ENCODE measurements at places on chromosomes 2 and 18.

GRCh38 chr2:64661741-64662169 lies 8.0 kb upstream of the SERTAD2 start:
- no peak for DNase-seq

DNA sequence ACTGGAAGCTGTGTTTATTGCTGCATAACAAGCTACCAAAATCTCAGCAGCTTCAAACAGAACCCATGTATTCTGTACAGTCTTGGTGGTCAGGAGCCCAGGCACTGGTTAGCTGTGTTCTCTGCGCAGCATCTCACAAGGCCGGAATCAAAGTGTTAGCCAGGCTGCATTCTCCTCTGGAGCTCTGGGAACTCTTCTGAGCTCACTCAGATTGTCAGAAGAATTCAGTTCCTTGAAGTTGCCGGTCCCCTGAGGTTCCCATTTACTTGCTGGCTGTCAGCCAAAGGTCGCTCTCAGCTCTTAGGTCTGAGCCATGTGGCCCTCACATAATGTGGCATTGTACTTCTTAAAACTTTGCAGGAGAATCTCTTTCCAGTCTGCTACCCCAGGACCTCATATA lies 123.6 kb upstream of the SMIM21 start:
- no peak for DNase-seq

- no peak for DNase-seq
Observed at GRCh38 chr2:58636872-58637271, 395.7 kb upstream of the FANCL start.

DNA sequence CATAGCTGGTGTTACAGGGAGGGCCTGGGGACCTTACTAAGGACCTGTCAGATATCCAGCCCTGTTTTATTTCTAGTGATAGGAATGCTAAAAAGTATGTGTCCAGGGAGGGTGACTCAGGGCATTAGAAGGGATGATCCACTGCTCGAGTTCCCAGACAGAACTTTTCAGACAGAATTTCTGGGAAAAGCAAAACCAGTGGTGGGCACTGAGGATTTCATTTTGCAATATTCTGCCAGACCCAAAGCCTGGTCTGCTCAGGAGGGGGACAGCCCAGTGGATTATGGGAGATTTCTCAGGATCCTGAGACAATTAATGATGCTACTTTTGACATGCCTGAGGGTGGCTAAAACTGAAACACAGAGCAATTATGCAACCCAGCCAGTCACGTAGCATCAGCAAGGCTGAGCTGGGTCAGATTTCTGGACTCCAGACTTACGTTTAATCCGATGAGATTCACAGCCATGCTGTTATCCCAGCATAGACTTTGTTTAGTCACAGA lies 4.7 kb upstream of the KCNE4 start:
- no peak for DNase-seq

DNA sequence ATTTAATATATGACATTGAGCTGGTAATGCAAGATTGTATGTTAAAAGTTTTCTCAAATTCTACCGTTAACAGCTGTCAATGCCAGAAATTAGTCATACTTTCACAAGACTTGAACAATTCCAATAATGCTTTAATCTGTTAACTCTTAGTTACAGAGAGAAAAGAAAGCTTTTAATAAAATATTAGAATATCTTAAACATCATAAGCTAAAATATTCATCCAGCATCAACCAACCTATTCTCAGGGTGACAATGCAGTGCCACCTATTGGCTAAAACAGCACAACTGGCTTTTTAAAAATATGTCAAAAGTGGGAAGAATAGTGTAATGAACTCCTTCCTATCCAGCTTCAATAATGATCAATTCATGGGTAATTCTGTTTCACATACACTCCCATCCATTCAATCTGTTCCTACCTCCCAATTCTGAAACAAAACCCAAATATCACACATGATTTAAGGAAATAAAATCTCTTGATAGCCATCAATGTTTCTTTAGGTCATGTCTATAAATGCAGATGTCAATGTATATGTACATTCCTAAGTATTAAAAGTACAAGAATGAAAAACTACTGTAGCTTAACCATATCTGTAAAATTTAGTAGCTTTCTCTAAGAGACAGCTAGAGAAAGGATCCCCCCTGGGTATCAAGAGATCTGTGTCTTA lies 79.8 kb upstream of the CCDC141 start:
- no peak for DNase-seq

DNA sequence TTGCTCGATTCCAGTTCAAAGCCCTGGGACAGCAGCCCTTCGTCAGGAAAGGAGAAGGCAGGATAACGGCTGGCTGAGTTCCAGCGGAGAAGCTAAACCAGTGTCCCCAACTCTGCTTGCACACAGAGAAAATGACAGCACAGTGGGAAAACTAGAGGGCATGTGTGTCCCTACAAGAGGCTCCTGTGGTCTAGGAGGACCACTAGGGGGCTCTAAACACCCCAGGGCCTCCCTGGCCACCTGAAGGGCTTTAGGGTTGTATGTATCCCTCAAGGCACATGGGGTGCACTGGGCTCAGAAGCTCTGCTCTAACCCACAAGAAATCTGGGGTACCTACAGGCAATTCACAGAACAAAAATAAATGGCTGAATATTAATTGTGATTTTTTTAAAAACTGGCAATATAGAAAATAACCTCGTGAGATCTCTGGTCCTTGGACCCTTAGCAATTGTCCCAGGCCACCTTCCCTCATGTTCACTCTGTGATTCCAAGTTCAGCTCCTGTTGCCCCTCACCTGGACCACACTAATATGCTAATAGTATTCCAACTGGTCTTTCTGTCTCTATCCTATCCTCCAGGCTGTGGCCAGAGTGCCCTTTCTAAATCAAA lies 17.5 kb downstream of the STAT1 start:
- no peak for DNase-seq

- DNase-seq = no peak
Observed at GRCh38 chr2:66925128-66925527, 472.0 kb upstream of the ETAA1 start.

DNA sequence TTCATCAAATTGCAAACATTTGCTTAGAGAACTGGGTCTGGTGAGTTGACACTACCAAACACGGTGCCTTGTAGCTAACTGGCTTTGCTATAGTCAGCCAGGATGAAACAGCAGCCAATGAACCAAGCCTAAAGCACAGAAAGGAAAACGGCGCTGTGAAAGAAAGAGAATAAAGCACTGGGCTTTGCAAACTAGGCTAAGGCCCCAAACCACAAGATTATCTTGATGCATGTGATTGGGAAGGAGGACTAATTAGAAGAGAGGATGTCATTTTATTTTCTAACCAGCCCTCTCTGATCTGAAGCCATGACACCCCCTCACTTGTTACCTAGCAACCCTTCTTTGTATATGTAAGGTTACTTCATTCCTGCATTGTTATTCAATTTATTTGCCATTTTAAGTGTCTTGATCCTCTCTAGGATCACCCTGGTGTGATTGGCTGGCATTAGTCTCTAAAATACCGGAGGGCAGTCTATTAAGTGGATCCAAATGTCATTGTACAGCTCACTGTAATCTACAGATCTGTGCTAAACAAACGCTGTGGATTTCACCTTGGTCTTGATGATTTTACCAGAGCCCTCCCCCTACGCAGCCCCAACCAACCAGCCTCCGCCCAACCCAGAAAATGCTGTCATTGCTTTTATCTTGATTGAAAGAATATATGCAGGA lies 395.4 kb upstream of the ACVR2A start:
- DNase-seq = no peak

DNA sequence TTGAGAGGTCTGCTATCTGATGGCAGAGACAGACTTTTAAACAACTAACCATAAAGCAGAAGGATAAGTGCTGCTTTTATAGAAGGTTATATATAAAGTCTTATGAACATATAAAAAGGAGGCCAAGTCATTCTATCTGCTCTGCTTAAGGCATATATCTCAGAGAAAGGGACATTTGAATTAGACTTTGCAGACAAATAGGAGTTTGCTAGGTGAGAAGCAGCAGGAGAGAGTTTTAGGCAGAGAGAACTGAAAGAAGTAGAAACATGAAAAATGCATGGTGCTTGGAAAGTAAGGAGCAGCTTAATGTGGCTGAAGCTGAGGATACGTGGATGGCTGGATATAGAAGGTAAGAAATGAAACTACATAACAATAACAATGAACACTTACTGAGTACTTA lies 65.4 kb downstream of the LYPD1 start:
- no peak for DNase-seq

DNA sequence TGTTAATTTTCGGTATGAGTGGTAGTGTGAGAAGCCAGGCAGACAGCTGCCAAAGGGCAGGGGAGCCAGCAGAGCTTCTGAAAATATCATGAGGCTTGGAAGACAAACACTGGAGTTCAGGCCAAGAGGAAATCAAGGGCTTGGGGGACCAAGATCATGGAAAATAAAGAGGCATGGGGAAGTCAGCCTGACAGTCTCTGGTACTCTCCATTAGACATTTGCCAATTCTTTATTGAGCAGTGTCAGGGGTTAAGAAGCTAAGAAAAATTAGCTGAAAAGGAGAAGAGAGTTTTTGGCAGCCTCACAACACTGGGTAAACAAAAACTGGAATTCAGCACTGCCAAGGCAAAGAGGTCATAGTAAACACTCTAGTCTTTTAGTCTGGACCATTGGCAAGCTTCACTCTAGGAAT lies 612.7 kb downstream of the EPHA4 start:
- DNase-seq = no peak

DNA sequence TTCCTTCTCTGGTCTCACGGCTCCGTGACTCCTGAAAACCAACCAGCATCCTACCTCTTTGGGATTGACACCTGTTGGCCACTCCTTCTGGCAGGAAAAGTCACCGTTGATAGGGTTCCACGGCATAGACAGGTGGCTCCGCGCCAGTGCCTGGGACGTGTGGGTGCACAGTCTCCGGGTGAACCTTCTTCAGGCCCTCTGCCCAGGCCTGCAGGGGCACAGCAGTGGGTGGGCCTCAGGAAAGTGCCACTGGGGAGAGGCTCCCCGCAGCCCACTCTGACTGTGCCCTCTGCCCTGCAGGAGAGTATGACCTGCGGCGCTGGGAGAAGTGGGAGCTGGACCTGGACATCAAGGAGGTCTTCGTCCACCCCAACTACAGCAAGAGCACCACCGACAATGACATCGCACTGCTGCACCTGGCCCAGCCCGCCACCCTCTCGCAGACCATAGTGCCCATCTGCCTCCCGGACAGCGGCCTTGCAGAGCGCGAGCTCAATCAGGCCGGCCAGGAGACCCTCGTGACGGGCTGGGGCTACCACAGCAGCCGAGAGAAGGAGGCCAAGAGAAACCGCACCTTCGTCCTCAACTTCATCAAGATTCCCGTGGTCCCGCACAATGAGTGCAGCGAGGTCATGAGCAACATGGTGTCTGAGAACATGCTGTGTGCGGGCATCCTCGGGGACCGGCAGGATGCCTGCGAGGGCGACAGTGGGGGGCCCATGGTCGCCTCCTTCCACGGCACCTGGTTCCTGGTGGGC lies 10.0 kb downstream of the PROC start:
- no peak for DNase-seq

- DNase-seq = no peak
Observed at GRCh38 chr2:36740061-36740460, 43.6 kb downstream of the VIT start.

- DNase-seq = no peak
Observed at GRCh38 chr2:88167740-88168139, 2.4 kb upstream of the THNSL2 start.

- no peak for DNase-seq
Observed at GRCh38 chr2:95068256-95068655, 42.7 kb downstream of the MAL start.

GRCh38 chr2:113220970-113221708 lies 47.4 kb downstream of the PSD4 start:
- no peak for DNase-seq

DNA sequence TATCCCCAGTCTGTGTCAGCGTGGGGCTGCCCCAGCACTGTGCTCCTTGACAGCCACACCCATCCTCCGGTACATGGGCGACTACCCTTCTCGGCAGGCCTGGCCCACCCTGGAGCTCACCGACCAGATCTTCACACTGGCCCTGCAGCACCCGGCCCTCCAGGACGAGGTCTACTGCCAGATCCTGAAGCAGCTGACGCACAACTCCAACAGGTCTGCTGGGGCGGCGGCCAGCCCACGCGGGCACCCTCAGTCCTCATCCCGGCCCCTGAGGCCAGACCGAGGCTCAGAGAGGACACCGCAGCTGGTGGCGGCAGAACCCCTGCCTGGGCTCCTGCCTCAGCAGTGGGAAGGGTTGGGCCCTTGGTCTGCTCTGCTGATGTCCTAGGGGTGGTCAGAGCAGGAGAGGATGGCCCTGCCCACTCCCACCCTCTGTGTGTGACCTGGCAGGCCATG lies 14.4 kb upstream of the GPR17 start:
- DNase-seq = no peak

- DNase-seq = no peak
Observed at GRCh38 chr18:51029378-51029693, 677 bp upstream of the SMAD4 start.

DNA sequence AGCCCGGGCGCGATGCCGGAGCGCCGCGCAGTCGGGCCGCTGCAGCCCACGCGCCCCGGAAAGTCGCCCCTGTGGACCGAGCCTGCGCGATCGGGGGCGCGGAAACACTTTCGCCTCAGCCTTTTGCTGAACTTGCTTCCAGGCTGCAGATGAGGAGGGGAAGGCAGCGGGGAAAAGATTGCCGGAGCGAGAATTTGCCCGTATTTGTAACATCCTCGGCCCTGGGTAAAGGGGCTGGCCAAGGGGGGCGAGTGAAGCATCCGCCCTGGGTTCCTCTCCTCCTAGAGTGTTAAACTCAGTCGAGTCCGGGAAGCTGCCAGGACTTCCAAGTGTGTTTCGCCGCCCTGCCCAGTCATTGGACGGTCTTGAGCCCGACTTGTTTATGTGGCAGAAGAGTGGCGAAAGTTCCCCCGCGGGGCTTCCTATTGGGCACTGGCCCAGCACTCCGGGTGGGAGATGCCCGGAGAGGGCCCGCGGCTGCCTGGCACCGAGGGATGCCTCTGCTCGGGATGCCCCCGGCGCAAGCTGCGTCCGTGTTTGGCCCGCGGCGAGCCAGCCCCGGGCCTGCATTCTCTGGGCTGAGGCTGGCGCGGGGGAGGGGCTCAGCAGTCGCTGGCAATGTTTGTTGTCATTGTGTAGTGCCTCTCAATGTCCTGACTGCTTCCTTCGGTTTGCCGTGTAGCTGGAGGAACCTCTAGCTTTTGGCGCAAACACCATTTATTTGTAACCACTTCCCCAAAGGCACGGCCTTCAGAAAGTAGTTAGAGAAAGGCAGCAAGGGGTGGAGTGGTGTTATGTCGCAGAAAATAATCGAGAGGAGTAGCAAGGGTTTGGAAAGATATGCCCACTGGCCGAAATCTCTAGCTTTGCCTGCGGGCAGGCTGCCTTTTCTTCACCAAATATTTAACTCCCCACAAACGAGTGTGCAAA lies 1.1 kb downstream of the CYBRD1 start:
- DNase-seq = no peak

GRCh38 chr2:170464268-170464667 lies 250.9 kb upstream of the SP5 start:
- no peak for DNase-seq
